ENCODE measurements at places on chromosomes 13 and 19. TPM values are rescaled to one million over a fixed set of nuclear protein-coding genes. Genes with fewer than 3 reads are reported as not detected.

C1QTNF9B gene
- not detected for total RNA-seq

NKPD1 gene
- total RNA-seq: 0.13 TPM

NLRP4 gene
- total RNA-seq: not detected

TGFBR3L gene
- 0.16 TPM for total RNA-seq

NCAN gene
- total RNA-seq: 0.10 TPM

LGALS4 gene
- 2.1 TPM for total RNA-seq

PSG1 gene
- total RNA-seq: not detected

FUT1 gene
- total RNA-seq: not detected

SYCN gene
- 0.54 TPM for total RNA-seq

PALM gene
- 0.37 TPM for total RNA-seq

PBX4 gene
- total RNA-seq: 9.6 TPM

IL11 gene
- 0.15 TPM for total RNA-seq

KIR2DL4 gene
- not detected for total RNA-seq

- no peak for DNase-seq
Measured at GRCh38 chr13:111854403-111854802, 212.5 kb upstream of the SOX1 start.

- DNase-seq: no peak
Measured at GRCh38 chr13:73671011-73671410, 463.2 kb downstream of the KLF12 start.

DNA sequence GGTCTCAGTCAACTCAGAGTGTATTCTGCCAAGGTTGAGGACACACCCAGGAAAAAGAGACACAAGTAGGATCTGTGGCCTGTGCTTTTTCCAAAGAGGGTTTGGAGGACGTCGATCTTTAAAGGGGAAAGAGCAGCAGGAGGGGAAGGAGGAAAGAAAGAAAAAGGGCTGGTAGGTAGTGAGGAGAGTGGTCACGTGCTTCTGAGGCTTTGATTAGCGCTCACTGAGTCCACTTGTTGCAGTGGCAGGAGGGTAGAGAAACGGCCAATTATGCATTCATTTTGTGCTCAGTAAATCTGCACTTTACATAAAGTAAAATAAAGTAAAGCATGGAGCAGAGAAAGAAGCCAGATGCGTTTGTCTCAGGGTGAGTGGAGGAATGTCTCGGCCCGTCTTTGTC, 126.0 kb upstream of the VSTM2B start:
- no peak for DNase-seq

DNA sequence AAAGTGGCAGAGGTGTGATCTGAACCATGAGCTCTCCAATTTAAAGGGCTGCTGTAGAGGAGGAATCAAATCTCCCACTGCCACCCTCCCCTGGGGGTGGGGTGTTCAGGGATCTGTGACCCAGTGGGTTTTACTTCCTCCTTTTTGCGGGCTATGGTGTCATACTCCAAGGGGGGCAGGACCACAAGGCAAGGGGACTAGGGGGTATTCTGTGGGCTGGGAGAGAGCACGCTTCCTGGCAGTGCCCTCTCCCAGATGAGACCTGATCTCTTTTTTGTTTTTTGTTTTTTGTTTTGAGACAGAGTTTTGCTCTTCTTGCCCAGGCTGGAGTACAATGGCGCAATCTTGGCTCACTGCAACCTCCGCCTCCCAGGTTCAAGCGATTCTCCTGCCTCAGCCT, 10.3 kb downstream of the PLD3 start:
- peak; percentile 76 for DNase-seq

DNA sequence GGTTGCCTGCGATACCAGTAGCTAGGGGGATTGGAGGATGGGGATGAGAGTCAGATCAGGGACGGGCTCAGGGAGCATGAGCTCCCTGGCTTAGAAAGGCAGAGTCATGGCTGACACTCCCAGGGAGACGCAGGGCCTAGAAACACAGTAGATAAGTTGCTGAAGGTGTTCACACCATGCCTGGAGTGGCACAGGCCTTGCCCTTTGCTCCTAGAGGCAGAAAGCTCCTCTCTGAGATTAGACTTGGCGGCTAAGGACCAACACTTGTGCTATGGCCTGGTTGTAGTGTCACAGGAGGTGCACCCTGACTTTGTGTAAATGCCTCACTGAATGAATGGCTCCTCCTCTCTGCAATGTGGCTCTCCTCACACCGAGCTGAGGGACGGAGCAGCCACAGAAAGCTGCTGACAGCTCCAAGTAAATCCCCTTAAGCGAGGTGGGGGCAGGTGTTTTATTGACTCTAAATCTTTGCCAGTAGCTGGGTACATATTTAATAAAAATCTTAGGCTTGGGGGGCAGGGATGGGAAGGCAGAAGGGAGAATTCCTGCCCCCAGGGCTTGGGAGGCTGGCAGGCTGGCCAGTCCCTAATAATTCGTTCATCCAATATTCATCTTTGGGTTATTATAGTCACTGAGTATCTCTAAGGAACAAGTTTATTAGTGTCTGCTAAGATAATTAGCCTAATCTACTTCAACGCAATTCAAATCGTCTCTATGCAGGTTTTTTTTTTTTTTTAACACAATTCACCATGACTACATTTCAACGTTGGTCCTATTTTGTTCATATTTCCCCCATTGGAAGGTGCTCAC, 54.9 kb downstream of the SIAH3 start:
- DNase-seq: no peak

- no peak for DNase-seq
Measured at GRCh38 chr19:10565028-10565566, 713 bp downstream of the KRI1 start.

DNA sequence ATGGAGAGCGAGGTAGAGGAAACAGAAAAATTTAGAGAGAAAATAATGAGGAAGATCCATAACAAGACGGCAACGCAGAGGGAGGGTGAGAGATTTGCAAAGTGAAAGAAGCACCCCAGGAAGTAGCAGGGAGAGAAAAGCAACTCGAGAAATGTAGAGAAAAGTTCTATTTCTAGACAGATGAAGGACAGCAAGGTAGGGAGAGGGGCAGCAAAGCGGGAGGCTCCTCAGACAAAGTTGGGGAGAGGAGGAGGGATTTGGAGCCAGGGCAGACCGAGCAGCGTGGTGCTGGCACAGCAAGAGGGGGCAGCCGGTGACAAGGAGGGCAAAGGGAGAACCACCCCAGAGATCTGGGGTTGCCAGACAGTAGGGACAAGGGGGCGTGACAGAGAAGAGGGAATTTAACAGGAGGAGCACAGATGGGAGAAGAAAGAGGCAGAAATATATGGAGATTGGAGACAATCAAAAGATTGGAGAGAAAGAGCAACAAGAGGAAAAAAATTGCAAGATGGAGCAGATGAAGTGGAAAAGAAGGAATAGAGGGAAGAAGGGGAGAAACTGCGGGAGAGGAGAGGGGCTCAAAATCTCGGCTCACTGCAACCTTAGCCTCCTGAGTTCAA, 989 bp downstream of the ZNF766 start:
- DNase-seq: no peak

- DNase-seq: no peak
Measured at GRCh38 chr19:29988351-29988750, 46.3 kb downstream of the URI1 start.

GRCh38 chr19:47310819-47311218, 1.2 kb downstream of the C5AR1 start:
- no peak for DNase-seq

DNA sequence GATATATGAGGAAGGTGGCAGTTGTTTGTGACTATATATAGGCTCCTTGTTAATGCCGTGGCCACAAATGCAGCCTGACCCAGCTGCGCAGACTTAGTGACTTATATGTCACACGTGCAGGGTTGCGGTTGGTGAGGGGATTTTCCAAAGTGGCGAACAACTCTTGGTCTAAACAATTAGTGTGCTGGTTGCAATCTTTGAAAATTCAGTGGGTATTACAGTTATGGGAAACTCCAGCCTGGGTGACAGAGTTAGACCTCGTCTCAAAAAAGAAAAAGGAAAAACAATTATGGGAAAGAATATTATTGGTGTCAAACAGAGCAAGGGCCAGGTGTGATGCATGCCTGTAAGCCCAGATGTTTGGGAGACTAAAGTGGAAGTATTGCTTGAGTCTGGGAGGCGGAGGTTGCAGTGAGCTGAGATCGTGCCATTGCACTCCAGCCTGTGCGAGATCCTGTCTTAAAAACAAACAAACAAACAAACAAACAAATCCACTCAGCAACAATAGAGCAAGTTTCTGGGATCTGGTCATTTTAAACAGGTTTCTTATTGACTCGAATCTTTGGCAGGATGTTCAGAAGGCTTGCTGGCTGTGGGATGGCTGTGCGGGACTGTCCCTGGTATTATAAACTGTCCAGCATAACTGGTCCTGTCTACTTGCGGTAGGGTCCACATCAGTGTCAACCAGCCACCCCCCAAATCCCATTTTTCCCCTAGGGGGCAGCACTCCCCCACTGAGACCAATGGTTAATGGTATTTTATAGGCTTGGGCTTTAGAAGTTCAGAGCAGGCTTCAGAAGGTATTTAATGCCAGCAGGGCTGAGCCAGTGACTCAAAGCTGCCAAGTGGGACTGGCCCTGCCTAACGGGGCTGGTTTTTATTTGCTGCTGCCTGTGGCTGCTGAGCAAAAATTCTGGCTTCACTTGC, 15.4 kb downstream of the RELB start:
- peak; percentile 94 for DNase-seq

DNA sequence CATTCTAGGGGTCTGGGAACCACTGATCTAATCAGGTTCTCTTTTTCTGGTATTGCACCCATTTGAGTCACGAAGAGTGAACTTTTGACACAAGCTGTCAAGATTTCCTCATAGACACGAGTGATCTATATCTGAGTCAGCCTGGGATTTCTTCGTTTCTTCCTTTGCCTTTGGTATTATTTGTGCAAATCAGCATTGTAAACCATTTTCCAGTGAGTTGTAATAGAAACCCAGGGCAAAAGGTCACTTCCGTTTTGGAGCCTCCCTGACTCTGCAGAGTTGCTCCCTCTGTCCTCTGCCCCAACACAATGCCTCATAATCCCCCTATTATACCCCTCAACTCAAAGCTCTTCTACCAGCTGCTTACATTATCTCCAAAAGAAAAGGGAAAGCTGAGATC, 615.1 kb downstream of the EFNB2 start:
- no peak for DNase-seq

GRCh38 chr13:21735701-21736401, 65.0 kb downstream of the FGF9 start:
- DNase-seq: no peak

- DNase-seq: no peak
Measured at GRCh38 chr19:6115992-6116391, 5.7 kb upstream of the RFX2 start.

GRCh38 chr19:2244125-2244411, 5.1 kb upstream of the AMH start:
- DNase-seq: no peak

DNA sequence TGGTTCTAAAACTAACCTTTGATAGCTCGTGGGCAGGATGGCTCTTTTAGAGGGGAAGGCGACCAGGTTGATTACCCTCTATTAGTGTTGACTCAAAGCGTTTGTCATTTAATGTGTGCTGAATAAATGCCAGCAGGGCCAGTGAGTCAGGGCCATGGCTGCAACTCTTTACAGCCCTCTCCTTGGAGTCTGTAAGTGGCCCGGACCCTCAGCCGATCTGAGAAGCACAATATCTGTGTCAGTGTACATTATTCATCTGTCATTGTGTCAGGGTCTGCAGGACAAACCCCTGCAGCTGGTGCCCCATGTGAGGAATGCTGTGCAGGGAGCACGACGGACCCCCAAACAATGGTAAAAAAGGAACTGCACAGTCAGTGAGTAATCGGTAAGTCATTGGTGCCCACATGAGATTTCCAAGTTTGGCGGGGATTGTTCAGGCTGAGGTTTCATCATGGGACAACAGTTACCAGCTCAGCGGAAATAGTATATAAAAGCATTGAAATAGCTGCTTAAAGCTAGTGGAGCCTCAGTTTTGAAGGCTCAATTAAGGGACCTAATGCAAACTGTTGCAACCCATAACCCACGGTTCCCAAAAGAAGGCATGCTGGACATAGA, 139.1 kb downstream of the ZNF675 start:
- DNase-seq: no peak

DNA sequence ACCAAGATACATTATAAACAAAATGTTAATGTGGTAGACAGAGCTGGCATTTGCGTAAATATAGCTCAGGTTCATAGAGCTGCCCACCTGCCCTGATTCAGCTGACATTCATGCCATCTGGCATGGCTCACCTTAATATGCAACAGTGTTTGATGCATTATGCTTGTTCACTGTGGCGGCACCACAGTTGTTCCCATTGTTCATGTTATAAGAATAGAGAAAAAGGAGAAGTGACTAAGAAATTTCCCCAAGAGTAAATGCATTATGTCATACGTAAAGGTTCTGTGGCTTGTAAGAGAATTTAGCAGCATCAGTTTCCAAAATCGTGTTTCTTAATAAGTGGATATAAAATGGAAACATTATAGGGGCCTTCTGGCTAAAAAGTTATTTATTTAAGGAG, 4.5 kb downstream of the CCNA1 start:
- no peak for DNase-seq

DNA sequence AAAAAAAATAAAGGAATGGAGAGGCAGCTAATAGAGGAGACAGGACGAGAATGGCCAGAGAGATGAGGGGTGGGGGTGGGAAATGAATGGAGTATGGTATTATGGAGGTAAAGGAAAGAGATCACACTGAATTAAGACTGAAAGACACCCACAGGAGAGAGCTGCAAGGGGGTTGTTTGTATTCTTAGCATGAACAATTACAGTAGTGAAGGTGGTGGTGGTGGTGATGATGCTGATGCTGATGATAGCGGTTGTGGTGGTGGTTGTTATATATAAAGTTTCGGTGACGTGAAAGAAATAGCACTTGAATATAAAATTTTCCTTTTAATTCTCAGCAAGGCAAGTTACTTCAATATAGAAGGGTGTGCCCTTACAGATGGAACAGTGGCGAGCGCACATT, 2.8 kb upstream of the ADGRE3 start:
- no peak for DNase-seq

- no peak for DNase-seq
Measured at GRCh38 chr13:29502391-29503008, 93.0 kb downstream of the SLC7A1 start.

DNA sequence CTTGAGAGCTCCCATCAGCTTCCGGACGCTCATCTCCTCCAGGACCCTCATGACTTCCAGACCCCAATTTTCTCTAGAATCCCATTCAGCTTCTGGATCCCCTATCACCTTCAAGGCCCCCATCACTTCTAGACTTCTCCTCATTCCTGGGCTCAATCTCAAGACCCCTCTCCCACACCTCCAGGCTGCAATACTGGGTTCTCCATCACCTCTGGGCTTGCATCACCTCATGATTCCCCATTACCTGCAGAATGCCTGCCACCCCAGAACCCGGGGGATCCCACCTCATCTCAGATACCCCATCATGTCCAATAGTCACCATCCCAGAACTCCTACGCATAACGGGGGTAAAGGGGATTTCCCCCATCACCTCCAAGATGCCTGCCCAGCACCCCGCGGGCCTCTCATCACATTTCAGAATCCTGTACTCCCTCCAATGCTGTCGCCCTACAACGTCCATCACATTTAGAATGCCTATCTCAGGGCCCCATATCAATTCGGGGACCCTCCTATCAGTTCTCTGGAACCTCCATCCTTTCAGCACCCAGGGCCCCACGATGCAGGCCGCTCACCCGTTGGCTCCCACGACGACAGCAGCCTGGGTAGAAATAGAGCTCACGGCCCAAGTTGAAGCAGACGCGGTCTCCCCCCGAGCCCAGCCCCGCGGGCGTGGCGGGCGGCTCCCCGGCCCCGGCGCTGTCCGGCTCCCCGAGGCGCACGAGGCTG, 738 bp downstream of the DMWD start:
- DNase-seq: no peak

Measured in GM12878 (cell line).